ENCODE measurements at places on chromosomes 2 and 18.

DNA sequence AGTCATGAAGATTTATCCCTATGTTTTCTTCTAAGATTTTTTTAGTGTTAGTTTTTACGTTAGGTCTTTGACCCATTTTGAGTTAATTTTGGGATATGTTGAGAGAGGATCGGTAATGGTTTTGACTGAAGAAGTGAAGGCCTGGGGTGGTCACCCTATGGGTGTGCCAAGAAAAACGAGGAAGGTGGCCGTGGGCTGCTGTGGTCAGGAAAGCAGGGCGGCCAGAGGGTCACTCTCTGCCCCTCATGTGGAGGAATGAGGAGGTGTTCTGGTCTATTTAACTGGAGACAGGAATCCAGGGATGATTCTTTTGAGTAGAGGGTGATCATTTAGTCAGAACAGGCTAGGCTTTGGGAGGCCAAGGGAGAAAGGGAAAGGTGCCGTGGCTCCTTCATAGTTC, 50.7 kb downstream of the MYO7B start:
- no peak for DNase-seq

GRCh38 chr2:56449002-56449431, 265.2 kb downstream of the CCDC85A start:
- no peak for DNase-seq

GRCh38 chr18:7415081-7415894, 151.8 kb upstream of the PTPRM start:
- DNase-seq, result no peak

DNA sequence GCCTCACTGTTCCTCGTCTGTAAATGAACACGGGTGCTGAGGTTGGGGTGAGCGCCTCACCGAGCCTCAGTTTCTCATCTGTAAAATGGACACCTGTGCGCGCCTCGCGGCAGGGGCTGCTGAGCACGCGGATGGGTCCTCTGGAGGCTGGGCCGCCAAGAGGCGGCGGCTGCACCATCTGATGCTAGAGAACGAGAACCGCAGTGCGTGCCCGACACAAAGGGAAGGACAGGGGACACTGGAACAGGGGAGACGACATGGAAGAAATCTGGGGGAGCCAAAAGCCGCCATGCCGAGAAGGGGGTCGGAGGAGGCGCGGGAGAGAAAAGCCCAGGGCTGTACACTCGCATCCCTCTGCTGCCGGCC, 118.7 kb upstream of the ZNF516 start:
- DNase-seq, result no peak

DNA sequence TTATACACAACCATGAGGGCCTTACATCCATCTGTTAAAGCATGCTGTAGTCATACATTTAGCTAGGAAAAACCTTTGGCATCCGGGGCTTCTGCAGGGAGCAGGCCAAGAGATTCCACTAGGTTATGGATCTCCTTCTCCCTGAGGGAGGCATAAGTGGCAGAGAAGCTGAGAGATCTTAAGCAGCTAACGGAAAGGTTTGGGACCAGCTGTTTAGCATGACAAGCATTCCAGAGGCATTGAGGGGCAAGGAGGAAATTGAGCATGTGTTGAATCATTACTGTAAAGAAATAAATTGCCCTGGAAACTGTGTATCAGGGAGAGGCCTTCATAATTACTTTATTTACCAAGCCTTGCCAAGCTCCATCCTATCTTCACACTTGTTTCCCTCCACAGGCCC, 643.1 kb downstream of the CNTNAP5 start:
- no peak for DNase-seq

DNA sequence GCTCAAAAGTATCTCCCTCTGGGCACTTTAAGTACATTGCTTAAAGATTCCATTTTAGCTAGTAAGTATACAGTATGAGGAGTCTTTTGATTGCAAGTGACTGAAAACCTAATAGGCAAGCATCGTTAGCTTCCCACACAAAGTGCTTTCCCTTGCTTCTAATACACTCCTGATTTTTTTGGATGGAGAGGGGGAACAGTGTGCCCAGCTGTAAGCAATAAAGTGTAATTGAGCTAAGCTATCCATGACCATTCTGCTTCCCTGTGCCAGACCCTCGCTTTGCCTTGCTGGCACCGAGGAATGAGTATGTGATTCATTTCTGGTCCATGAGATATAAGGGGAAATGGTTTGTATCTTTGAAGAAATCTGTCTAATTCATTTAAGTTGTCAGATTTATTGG, 3.8 kb upstream of the ZNF24 start:
- DNase-seq, result no peak

- DNase-seq, result no peak
Measured at GRCh38 chr2:192195548-192196418, 1.1 kb upstream of the TMEFF2 start.

All from NCI-H460 (cell line).